ENCODE measurements at places on chromosomes 11 and 22. TPM values are rescaled to one million over a fixed set of nuclear protein-coding genes. Genes with fewer than 3 reads are reported as not detected.
A peak's percentile ranks its signal among the peaks of the same experiment; 100 is the strongest.

DNA sequence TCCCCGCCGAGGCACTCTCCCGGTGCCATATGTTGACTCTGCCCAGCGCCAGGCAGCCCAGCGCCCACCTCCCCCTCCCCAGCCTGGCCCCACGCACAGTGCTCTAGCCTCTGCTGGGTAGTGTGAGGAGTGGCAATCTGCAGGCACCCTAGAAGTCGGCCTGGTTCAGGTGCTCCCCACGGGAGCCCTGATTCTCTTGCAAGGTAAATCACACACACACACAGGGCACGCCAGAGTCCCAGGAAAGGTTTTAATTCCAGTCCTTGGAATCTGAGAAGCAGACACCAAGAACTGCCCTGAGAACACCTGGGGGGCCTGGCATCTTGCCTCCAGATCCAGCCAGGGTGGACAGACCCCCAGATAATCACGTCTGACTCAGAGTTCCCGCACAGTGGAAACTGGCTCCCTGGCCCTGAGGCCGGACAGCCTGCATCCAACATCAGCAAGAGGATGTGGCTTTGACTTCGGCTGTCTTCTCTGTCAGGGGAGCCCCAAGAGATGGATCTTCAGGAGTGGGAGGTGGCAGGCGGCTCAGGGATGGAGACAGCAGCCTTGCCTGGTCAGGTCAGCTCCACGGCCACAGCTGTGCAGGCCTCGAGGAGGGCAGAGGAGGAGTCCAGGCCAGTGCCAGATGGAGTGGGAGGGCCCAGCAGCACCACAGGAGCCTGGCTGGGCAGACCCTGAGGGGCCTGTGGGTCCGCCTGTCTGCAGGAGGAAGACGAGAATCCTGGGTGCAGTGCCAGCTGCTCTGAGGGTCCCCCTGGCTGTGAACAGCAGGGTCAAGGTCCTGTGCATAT lies 1.1 kb upstream of the RIN1 start:
- DNase-seq = no peak
- H3K4me1 ChIP-seq = peaks cover 41% of the 10 kb centered on the region
- H3K27ac ChIP-seq = peak overlapping the region; percentile 64
- H3K36me3 ChIP-seq = peaks cover 3% of the 10 kb centered on the region
- H3K27me3 ChIP-seq = no peaks in the 10 kb centered on the region

GRCh38 chr11:33825854-33826560 lies 51.7 kb upstream of the FBXO3 start:
- DNase-seq = no peak
- H3K27me3 ChIP-seq = no peaks in the 10 kb centered on the region
- no peak overlapping the region for H3K27ac ChIP-seq
- no peaks in the 10 kb centered on the region for H3K4me1 ChIP-seq
- no peak overlapping the region for H3K4me3 ChIP-seq

DNA sequence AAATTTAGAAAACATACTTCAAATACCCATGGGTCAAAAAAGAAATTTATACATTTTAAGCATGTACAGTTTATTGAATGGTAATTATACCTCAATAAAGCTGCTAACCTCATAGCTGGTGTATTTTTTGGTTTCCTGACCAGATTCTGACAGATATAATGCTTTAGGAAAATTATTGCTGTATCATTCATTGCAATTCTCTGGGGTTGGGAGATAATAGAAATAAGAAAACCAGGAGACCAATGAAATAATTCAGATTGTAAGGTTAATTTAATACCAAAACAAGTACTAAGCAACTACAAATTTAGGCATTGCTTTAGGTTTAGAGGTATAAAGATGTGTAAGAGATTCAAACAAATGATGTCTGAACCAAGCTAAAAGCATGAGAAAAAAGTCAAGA lies 120.1 kb downstream of the ENTHD1 start:
- H3K4me3 ChIP-seq = no peak overlapping the region
- no peaks in the 10 kb centered on the region for H3K36me3 ChIP-seq
- peaks cover 4% of the 10 kb centered on the region for H3K27me3 ChIP-seq
- no peaks in the 10 kb centered on the region for H3K4me1 ChIP-seq
- no peak overlapping the region for H3K27ac ChIP-seq

DNA sequence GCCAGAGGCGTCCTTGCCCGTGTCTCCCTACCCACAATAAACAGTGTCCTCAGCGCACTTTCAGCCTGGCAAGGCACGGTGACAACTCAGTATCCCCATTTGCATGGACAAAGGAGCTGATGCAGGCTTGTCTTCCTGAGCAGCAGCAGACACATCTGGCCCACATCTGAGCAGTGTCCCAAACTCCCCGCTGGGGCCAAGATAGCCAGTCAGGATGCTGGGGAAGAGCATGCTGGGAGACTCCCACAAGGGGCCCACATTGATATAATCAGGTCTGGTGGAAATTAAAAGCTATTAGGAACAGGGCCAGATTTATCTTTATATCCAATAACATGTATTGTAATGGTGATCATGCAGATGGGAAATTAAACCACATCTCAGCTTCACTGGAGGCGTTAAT lies 24.7 kb downstream of the DSCAML1 start:
- H3K27ac ChIP-seq = no peak overlapping the region
- no peak for DNase-seq
- H3K4me1 ChIP-seq = no peaks in the 10 kb centered on the region
- no peak overlapping the region for H3K4me3 ChIP-seq
- no peaks in the 10 kb centered on the region for H3K36me3 ChIP-seq

DNA sequence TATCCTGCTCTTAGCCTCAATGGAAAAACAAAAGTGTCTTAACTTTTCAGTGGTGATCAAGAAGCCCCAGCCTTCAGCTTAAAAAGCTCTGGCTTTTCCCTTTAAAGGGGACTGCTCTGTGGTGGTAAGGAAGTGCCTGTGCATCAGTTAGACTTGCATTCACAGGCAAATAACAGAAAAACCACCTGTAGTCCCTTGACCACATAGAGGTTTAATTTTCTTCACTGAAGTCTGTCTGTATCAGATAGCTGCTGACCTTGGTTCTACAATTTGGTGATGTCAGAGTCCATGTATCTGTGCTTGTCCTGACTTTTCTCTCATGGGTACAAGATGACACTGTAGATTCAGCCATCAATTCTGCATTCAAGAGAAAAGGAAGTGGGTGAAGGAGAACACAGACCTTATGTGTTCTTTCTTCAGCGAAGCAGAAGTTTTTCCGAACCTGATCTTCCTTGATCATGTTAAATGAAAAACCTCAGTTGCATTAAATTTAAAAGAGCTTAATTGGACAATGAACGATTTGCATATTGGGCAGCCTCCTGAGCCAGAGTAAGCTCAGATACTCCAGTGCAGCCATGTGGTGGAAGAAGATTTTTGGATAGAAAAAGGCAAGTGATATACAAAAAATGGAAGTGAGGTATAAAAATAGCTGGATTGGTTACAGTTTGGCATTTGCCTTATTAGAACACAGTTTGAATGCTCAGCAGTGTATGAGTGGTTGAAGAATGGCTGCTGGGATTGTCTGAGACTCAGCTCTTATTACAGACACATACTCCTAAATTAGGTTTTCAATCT lies 43.2 kb upstream of the RDX start:
- no peaks in the 10 kb centered on the region for H3K36me3 ChIP-seq
- no peaks in the 10 kb centered on the region for H3K27me3 ChIP-seq
- no peak overlapping the region for H3K4me3 ChIP-seq
- H3K27ac ChIP-seq = no peak overlapping the region
- H3K4me1 ChIP-seq = no peaks in the 10 kb centered on the region

- H3K36me3 ChIP-seq = no peaks in the 10 kb centered on the region
- no peaks in the 10 kb centered on the region for H3K27me3 ChIP-seq
- H3K4me3 ChIP-seq = no peak overlapping the region
- DNase-seq = peak; percentile 30
These were observed 520.8 kb upstream of the KIRREL3 start for GRCh38 chr11:127521413-127521812.

- no peak for DNase-seq
- no peaks in the 10 kb centered on the region for H3K27me3 ChIP-seq
- no peak overlapping the region for H3K27ac ChIP-seq
These were observed 568.8 kb downstream of the INSC start for GRCh38 chr11:15683528-15683927.

GRCh38 chr22:33842006-33842354 lies 78.3 kb downstream of the LARGE1 start:
- H3K27me3 ChIP-seq = no peaks in the 10 kb centered on the region
- no peak overlapping the region for H3K27ac ChIP-seq
- H3K4me1 ChIP-seq = no peaks in the 10 kb centered on the region
- DNase-seq = no peak
- H3K36me3 ChIP-seq = no peaks in the 10 kb centered on the region

DNA sequence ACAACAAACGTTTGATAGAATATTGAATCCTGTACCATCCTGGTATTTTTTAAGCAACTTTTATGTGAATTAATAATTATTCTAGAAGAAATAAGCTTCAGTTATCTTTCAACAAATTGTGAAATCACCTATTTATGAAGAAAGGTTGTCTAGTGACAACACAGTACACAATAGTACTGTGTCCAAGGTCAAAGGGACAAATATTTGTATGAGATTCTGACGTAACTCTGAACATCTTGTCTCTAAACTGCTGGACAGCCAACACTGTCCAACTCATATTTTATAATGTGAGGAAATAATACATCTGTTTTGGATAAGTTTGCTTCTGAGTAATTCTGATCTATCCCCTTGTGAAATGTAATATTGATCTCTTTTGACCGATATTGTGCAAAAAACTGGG lies 18.9 kb downstream of the CASP5 start:
- H3K4me1 ChIP-seq = no peaks in the 10 kb centered on the region
- H3K27ac ChIP-seq = no peak overlapping the region
- no peaks in the 10 kb centered on the region for H3K36me3 ChIP-seq
- DNase-seq = no peak

DNA sequence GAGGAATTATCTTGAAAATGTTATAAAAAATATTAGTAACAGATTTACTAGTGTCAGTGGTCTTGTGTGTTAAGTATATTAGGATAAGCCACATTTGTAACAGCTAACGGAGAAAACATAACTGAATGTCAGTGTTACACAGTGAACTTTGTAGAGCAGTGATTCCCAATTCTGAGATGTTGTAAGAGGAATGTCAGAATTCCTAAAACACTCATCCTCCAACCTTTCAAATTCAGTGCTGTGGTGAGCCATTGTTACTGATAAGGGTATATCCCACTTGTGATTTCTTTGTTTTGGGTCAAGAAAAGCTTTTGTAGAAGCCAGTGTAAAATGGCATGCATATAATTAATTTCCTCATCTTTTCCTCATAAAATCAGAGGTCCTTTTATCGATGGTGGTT lies 61.9 kb downstream of the ARHGEF12 start:
- no peaks in the 10 kb centered on the region for H3K36me3 ChIP-seq
- no peak overlapping the region for H3K4me3 ChIP-seq
- DNase-seq = no peak
- peak overlapping the region; percentile 75 for H3K27ac ChIP-seq
- peaks cover 67% of the 10 kb centered on the region for H3K4me1 ChIP-seq

- no peaks in the 10 kb centered on the region for H3K36me3 ChIP-seq
- H3K27me3 ChIP-seq = no peaks in the 10 kb centered on the region
- DNase-seq = no peak
- H3K4me3 ChIP-seq = no peak overlapping the region
These were observed 1387.0 kb upstream of the RAG2 start for GRCh38 chr11:37984991-37985390.

DNA sequence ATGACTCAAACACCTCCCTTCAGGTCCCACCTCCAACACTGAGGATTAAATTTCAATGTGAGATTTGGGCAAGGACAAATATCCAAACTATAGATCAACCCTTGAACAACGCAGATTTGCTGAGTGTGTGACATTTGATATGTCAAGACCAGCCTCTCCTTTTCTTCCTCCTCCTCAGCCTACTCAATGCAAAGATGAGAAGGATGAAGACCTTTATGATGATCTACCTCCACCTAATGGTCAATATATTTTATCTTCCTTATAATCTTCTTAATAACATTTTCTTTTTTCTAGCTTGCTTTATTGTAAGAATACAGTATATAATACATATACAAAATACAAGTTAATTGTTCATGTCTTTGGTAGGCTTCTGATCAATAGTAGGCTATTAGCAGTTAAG lies 67.5 kb upstream of the MPPED2 start:
- H3K4me3 ChIP-seq = no peak overlapping the region
- no peak overlapping the region for H3K27ac ChIP-seq

DNA sequence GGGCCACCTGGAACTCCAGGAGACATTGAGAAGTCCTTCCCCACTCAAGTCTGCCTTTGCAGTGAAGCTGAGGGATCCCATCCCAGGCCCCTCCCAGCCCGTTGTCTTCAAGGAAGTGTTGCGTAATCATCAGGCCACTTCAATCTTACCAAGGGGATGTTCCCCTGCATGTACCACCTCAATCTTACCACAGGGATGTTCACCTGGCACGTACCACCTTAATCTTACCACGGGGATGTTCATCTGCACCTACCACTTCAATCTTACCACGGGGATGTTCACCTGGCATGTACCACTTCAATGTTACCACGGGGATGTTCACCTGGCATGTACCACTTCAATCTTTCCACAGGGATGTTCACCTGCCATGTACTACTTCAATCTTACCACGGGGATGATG lies 108.0 kb upstream of the SYN3 start:
- no peak for DNase-seq

GRCh38 chr22:49006207-49007012 lies 821.3 kb downstream of the BRD1 start:
- no peaks in the 10 kb centered on the region for H3K27me3 ChIP-seq
- H3K27ac ChIP-seq = no peak overlapping the region
- no peaks in the 10 kb centered on the region for H3K4me1 ChIP-seq
- no peak for DNase-seq
- no peak overlapping the region for H3K4me3 ChIP-seq

DNA sequence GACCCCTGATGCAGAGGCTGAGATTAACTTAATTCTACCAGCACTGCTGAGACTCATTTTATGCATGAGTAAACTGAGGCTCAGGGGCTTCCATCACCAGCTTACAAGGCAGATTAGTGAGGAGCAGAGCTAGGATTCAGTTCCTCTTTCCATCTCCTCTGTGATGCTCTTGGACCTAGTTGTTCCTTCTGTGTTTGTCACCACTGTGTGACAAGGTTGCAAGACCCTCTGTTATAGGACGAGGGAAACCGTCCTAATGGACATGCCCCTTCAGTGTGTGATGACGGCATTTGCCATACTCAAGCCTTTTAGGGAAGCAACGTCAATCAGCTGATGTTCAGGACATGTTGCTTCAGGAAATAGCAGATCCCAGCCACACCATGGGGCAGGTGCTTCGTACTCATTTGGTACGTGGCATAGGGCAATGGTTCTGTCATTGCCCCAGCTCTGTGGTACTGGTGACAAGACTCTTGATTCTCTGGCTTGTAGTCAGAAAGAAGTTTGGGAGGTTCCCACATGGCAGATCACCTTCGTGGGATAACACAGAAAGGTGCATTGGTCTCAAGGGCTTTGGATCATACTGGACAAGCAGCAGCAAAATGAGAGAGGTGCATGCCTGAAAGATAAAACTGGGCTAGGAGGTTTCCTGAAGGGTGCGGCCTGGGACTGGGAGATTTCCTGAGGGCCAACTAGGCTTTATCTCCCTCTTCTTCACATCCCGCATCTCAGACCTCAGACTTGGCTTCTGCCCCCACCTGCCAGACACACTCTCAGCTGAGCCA lies 23.9 kb upstream of the CD44 start:
- DNase-seq = no peak
- H3K4me1 ChIP-seq = peaks cover 35% of the 10 kb centered on the region
- H3K36me3 ChIP-seq = no peaks in the 10 kb centered on the region
- no peaks in the 10 kb centered on the region for H3K27me3 ChIP-seq
- peak overlapping the region; percentile 60 for H3K27ac ChIP-seq

- H3K4me1 ChIP-seq = peaks cover 13% of the 10 kb centered on the region
- peaks cover 2% of the 10 kb centered on the region for H3K27me3 ChIP-seq
- no peaks in the 10 kb centered on the region for H3K36me3 ChIP-seq
- no peak for DNase-seq
- H3K4me3 ChIP-seq = no peak overlapping the region
These were observed 174.1 kb downstream of the CSNK2A3 start for GRCh38 chr11:11178671-11179638.

Gene MMP13
- total RNA-seq = 0.15 TPM

Gene CRYBB2
- 0.39 TPM for total RNA-seq

Gene RRP8
- total RNA-seq = 23.1 TPM

Gene LDHAL6A
- total RNA-seq = not detected

Gene MS4A6E
- total RNA-seq = not detected
